NCI-H774 (cell line): ENCODE measurements at places on chromosomes 12 and 14.

- no peak for DNase-seq
Observed at GRCh38 chr14:68146818-68147217, 327.2 kb downstream of the RAD51B start.

GRCh38 chr12:28248555-28249145, 58.4 kb downstream of the CCDC91 start:
- DNase-seq, result no peak

DNA sequence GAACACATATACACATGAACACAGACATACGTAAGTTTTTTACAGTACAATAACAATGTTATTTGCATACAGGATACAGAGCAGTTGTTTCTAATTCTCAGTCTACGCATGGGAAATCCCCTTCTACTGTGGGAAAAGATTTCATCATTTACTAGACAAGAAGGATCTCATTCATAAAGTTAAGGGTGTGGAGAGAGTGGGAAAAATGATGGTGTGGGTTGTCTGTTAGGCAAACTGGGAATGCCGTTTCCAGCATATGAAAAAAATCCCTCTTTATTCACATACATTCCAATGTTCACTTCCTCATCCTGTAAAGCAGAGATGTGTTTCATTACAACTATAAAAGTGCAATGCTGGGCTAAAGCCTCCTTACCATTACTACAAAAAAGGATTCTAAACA, 120.9 kb downstream of the SINHCAF start:
- no peak for DNase-seq

GRCh38 chr12:94875525-94875924, 128.0 kb downstream of the NDUFA12 start:
- peak; percentile 41 for DNase-seq

- no peak for DNase-seq
Observed at GRCh38 chr12:47965581-47965980, 2.2 kb downstream of the TMEM106C start.

DNA sequence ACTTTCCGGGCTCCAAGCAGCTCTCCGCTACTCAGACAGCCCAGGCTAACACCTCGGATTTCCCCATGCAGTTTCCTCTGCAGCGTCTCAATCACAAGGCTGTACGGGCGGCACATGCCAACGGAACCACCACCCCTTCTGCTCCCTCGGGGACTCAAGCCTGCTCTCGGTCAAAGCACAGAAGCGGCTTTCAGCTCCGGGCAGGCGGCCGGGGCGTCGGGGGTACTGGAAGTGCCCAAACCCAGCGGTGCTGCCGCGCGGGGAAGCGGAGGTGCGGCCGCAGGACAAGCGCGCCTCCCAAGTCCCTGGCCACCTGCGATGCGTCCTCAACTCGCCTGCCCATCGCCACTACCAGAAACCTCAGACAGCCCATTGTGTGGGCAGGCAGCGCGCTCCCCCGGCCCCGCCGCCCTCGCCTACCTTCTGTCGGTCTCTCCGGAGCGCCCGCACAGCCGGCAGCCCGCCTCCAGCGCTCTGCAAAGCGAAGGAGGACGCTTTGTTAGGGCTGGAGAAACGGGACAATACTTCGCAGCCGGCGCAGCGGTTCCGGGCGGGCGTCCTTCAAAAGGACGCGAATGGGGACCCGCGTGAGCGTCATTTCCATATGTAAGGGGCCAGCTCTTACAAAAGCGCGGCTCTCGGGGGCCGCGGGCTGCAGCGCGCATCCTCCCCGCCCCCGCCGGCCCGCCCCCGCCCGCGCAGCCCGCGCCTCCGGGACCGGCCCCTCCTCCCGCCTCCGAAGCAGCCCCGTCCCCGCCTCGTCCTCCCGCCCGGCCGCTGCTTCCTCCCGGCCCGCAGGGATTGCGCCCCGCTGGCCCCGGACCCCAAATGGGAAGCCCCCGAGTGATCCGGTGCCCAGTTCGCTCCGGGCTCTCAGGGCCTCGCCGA, 674 bp downstream of the NIN start:
- DNase-seq, result no peak

- DNase-seq, result no peak
Observed at GRCh38 chr14:97456958-97457357, 659.8 kb downstream of the VRK1 start.
